Progenitor cell of endocrine pancreas (in vitro differentiated cells): ENCODE measurements at places on chromosomes 6 and 20. TPM values are rescaled to one million over a fixed set of nuclear protein-coding genes. Genes with fewer than 3 reads are reported as not detected.
A peak's percentile ranks its signal among the peaks of the same experiment; 100 is the strongest.

GRCh38 chr6:107185391-107185970, 70.2 kb upstream of the BEND3 start:
- DNase-seq = no peak

- no peak for DNase-seq
Measured at GRCh38 chr6:24543683-24544082, 48.9 kb downstream of the ALDH5A1 start.

- DNase-seq = no peak
Measured at GRCh38 chr6:121485359-121485811, 49.9 kb downstream of the GJA1 start.

RGL2 gene
- total RNA-seq = 175 and 196 TPM in 2 replicates

- peak; percentile 75 for DNase-seq
Measured at GRCh38 chr6:28880894-28881780, 42.6 kb downstream of the TRIM27 start.

DNA sequence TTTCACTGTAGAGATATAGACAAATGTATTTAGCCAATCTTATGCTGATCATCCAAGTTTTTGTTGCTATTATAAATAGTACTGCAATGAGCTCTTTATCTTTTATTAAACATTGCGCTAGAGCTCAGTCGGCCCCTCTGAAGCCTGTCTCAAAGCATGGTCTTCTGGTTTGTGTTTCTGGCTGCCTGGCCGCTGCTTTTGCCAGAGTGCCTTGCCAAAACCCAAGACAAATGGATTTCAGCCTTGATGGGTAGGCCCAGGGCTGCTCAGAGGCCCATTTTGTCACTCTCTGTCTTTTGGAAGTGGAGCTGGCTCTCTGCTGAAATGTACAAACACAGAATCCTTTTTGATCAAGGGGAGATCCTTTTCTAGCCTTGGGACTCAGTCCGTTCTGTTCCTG, 102.9 kb upstream of the KCNG1 start:
- no peak for DNase-seq

TMEM14A gene
- total RNA-seq = 29.7 and 33.6 TPM in 2 replicates

GRCh38 chr20:47929368-47930115, 144.3 kb upstream of the SULF2 start:
- DNase-seq = no peak

EPB41L1 gene
- total RNA-seq = 35.6 and 42.2 TPM in 2 replicates

- DNase-seq = no peak
Measured at GRCh38 chr20:39691151-39691862, 729.2 kb downstream of the DHX35 start.

- DNase-seq = no peak
Measured at GRCh38 chr6:154229786-154230185, 126.8 kb downstream of the IPCEF1 start.

SLC23A2 gene
- total RNA-seq = 23.4 and 23.6 TPM in 2 replicates

GRCh38 chr6:168640768-168641167, 199.8 kb downstream of the SMOC2 start:
- DNase-seq = no peak

PRPF6 gene
- total RNA-seq = 74.7 and 76.4 TPM in 2 replicates

GRCh38 chr6:52164319-52165094, 21.7 kb upstream of the IL17A start:
- DNase-seq = no peak

DNA sequence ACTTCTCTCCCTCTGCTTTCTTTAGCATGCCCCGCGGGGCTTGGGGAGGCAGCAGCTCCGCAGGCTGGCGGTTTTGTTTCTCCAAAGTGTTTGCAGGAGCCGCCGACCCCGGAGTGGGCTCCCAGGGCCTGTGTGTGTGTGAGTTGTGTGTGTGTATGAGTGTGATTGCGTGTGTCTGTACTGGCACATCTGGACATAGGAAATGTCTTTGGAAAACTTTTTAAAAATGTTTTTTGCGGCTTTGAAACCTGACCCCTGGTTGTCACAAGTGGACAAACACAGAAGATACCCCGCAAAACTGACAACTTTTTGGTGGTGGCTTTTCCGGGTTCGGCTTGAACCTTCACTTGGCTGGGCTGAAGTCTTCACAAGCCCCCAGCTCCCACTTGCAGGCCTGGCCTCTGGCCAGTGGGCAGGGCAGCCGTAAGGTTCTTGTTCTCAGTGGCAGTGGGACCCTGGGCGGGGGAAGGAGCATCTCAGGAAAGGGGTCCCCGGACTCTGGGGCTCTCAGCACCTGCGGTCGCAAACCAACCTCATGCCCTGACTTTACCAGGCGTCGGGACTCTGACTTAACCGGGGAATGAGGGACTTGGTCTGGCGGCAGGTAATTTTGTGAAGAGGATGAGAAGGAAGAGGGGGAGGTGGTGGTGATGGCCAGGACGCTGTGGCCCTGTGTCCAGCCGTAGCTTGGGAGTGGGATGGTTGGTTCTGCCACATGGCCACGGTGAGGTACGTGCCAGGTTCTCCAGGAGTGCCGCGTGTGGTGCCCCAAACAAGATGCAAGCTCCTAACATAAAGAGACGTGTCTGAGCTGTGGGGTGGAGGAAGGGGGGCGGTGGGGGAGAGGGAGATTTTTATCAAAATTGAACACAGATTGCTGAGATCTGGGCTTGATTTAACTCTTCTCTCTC, 619 bp downstream of the DAAM2 start:
- DNase-seq = no peak

GRCh38 chr6:112665114-112665513, 318.0 kb downstream of the RFPL4B start:
- no peak for DNase-seq

DNA sequence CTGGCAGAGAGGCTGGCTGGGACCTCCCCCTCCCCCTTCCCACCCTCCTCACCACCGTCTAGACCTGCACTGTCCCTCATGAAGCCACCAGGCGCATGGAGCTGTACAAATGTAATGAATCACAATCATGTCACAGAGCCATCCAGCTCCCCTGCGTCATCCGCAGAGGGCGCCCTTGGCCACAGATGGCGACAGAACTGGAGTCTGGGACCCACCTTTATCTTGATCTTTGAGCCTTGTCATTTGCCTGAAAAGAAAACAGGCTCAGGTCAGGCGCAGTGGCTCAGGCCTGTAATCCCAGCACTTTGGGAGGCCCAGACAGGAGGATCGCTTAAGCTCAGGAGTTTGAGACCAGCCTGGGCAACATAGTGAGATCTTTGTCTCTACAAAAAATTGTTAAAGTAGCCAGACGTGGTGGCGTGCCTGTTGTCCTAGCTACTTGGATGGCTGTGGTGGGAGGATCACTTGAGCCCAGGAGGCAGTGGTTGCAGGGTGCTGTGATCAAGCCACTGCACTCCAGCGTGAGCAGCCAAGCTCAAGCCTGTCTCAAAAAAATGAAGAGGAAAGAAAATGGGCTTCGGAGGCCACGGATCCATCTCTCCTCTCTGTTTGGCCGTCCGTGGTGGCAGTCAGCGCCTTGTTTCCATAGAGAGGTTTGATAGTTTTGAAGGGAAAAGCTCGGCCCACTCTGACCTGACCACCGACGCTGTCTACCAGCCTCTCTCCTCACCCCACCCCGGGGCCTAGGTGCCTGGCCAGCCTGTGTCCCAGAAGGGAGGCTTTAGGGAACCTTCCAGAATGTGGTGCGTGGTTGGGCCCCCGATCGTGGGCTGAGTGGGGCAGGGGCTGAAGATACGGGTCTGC, 6.2 kb downstream of the COL9A3 start:
- no peak for DNase-seq

CCDC28A gene
- total RNA-seq = 9.4 TPM in 2 replicates

GRCh38 chr6:110233770-110234374, 53.6 kb downstream of the CDC40 start:
- DNase-seq = no peak

DNA sequence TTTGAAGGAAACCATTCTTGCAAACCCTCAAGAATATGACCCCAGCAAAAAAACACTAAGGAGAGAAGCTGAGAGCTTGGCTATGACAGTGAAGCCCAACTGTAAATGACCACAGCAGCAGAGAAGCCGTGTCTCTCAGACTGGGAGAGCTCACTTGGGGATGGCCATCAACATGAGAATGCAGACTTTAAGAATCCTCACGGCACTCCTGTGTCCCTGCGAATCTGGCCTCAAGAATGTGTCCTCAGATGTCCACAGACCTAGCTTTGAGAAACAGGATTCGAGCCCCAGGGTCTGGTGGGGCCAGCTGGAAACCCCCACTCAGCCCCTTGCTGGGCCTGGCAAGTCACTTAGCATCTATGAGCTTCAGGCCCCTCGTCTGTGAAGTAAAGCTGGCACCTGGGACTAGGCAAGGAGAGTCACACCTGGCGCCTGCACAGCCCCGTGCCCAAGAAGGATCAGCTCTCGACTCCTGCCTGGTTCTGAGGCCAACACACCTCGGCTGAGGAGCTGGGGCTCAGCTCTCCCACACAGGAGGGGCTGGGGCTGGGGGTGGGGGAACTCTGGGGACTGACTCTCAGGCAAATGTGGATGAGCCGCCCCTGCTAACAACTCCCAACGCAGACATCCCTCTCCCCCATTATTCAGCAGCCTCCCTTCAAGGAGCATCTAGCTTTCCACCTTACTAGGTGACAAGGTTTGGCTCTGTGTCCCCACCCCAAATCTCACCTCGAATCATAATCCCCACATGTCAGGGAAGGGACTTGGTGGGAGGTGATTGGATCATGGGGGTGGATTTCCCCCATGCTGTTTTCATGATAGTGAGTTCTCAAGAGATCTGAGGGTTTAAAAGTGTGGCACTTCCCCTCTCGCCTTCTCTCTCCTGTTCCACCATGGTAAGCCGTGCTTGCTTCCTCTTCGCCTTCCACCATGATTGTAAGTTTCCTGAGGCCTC, 97.7 kb downstream of the GRM4 start:
- no peak for DNase-seq

DNA sequence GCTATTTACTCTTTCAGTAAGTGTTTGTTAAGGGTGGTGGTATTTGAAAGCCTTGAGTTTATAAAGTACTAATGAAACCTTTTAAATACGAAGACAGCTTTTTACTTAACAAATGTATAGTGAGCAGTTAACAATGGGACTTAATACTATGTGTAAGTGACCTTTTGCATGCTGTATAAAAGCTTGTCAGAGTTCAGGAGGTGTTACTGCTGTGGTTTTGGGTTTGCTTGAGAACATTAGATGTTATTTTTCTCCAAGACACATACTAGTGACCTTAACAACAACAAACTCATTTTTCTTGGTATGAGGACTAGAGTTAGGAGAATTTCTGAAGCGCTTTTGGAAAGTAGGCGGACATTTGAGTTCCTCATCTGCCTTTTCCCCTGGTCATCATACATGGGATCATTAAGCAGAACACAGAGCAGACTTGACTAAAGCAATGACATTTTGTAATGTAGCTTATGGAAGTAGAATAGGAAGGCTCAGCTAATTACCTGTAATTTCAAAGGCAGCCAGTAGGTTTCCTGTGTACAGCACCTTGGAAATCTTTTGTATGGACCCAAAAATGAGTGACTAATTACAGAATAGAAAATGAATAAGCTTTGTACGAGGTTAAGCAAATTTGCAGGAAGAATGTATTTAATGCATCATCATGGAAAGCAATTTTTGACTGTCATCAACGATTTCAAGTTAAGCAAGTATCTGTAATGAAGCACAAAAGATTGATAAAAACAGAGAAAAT, 14.1 kb downstream of the CDYL start:
- DNase-seq = no peak

LRRC1 gene
- total RNA-seq = 36.2 and 39.2 TPM in 2 replicates

DNA sequence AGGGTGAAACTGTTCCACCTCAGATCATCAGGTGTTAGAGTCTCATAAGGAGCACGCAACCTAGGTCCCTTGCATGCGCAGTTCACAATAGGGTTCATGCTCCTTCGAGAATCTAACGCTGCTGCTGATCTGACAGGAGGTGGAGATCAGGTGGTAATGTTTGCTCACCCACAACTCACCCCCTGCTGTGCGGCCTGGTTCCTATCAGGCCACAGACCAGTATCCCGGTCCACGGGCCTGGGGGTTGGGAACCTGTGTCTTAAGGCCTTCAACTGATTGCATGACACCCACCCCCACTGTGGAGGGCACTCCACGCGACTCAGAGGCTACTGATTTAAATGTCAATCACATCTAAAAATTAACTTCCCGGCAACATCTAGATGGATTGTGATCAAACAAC, 411.2 kb upstream of the SULF2 start:
- no peak for DNase-seq

PLCB4 gene
- total RNA-seq = 13.1 and 17.2 TPM in 2 replicates

GRCh38 chr6:155495011-155495768, 39.6 kb upstream of the NOX3 start:
- DNase-seq = no peak

- DNase-seq = no peak
Measured at GRCh38 chr6:75144386-75144785, 61.5 kb downstream of the COL12A1 start.

DNA sequence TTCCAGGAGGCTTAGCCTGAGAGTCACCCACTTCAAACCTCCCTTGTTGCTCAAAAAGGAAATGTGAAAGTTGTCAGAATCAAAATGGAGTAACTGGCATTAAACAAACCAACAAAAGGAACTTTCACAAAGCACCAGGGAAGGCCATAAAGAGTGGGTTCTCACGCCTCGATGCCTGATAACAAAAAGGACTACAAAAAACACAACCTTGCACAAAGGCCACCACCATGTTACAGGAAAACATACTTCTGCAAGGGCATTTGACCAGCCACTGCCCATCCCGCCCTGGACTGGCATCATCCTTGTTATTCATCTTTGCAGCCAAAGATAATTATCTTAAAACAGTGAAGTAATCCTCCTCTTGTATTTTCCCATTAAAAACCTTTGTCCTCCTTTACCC, 34.8 kb downstream of the RNASET2 start:
- DNase-seq = no peak

SLC17A1 gene
- 0.49 TPM in 1 of 2 replicates, not detected in the other for total RNA-seq

GPANK1 gene
- total RNA-seq = 15.2 and 18.0 TPM in 2 replicates

- no peak for DNase-seq
Measured at GRCh38 chr6:9233686-9234085, 798.3 kb upstream of the SLC35B3 start.

DNA sequence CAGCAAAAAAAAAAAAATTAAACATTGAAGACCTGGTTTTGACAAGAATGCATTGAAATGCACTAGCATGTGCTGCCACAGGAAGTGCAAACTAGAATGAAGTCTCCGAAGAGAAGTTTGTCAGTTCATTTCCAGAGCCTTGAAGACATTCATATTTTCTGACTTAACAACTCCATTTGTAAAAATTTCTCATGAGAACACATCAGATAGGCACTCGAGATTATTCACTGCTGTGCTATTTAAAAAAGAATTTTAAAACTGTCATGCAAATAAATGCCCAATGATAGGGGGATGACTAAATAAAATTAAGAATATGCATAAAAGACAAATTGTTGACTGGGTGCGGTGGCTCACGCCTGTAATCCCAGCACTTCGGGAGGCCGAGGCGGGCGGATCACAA, 394.6 kb upstream of the JARID2 start:
- no peak for DNase-seq

SLC35D3 gene
- total RNA-seq = 0.13 TPM in 1 of 2 replicates, not detected in the other

FOXQ1 gene
- 2.0 and 2.9 TPM in 2 replicates for total RNA-seq

- DNase-seq = peak; percentile 28
Measured at GRCh38 chr20:51382986-51383821, 159.3 kb downstream of the NFATC2 start.

MTFR2 gene
- total RNA-seq = 2.9 and 3.8 TPM in 2 replicates
